NCI-H2107 (cell line): ENCODE measurements at places on chromosomes 5 and 9.

GRCh38 chr5:98568336-98568735 is 205.1 kb upstream of the RGMB start:
- DNase-seq, result no peak

- no peak for DNase-seq
Observed at GRCh38 chr9:138057726-138058125, 180.1 kb downstream of the CACNA1B start.

- no peak for DNase-seq
Observed at GRCh38 chr5:72624641-72625236, 117.5 kb upstream of the ZNF366 start.

- no peak for DNase-seq
Observed at GRCh38 chr5:124481419-124481818, 265.0 kb downstream of the ZNF608 start.

- no peak for DNase-seq
Observed at GRCh38 chr9:82721593-82721992, 341.3 kb downstream of the RASEF start.

- no peak for DNase-seq
Observed at GRCh38 chr9:131487621-131488031, 15.1 kb upstream of the POMT1 start.

- no peak for DNase-seq
Observed at GRCh38 chr5:127003798-127004495, 26.4 kb downstream of the MARCHF3 start.

- DNase-seq, result no peak
Observed at GRCh38 chr9:38035873-38036272, 33.2 kb downstream of the SHB start.

- no peak for DNase-seq
Observed at GRCh38 chr5:103573411-103573810, 10.8 kb upstream of the NUDT12 start.

GRCh38 chr5:165783024-165783423 is 2277.6 kb downstream of the MAT2B start:
- DNase-seq, result no peak

GRCh38 chr5:180162304-180162661 is 46.7 kb downstream of the RASGEF1C start:
- no peak for DNase-seq
